Panc1 (cell line): ENCODE measurements at places on chromosomes 12 and 14.

- DNase-seq, result no peak
- no peaks in the 10 kb centered on the region for H3K36me3 ChIP-seq
- H3K27ac ChIP-seq, result no peak overlapping the region
- H3K27me3 ChIP-seq, result no peaks in the 10 kb centered on the region
- H3K4me1 ChIP-seq, result no peaks in the 10 kb centered on the region
Observed at GRCh38 chr14:53850714-53851296, 105.8 kb downstream of the BMP4 start.

DNA sequence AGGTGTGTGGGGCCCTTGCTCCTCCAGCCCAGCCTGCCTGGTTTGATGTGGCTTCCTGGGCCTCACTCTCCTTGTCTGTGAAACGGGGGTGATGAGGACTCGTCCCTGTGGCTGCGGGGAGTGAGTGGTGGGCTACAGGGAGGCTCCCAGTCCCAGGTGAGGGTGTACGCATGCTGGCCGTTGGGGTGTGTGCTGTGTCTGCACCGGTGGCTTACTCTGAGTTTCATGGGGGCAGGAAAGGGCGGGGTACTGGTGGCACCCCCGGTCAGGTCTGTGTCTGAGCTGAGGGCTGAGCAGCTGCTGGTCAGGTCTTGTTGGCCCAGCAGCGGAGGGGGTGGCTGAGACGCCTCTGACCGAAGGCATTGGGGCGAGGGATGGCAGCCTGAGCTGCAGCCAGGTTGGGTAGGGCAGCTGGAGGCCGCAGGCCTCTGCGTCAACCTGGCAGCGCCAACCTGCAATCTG, 11.2 kb downstream of the ULK1 start:
- H3K27me3 ChIP-seq, result no peaks in the 10 kb centered on the region
- no peaks in the 10 kb centered on the region for H3K36me3 ChIP-seq
- no peak for DNase-seq
- H3K27ac ChIP-seq, result no peak overlapping the region
- no peak overlapping the region for H3K4me3 ChIP-seq

GRCh38 chr12:32896432-32897280, at the start of gene PKP2:
TSS of gene PKP2 (minus strand) at chr12:32896777. CDS start at chr12:32896731, 46 bp downstream.
- H3K36me3 ChIP-seq, result no peaks in the 10 kb centered on the region
- DNase-seq, result no peak
- H3K4me3 ChIP-seq, result peak within 1 kb of the TSS; percentile 38
- peaks cover 45% of the 10 kb centered on the region for H3K27me3 ChIP-seq
- H3K4me1 ChIP-seq, result 0 out of 2 replicates have a peak, but pooled peaks cover 7% of the 10 kb centered on the region

- no peaks in the 10 kb centered on the region for H3K4me1 ChIP-seq
- no peak overlapping the region for H3K27ac ChIP-seq
- H3K36me3 ChIP-seq, result no peaks in the 10 kb centered on the region
Observed at GRCh38 chr14:71355324-71356201, 448.3 kb downstream of the PCNX1 start.

DNA sequence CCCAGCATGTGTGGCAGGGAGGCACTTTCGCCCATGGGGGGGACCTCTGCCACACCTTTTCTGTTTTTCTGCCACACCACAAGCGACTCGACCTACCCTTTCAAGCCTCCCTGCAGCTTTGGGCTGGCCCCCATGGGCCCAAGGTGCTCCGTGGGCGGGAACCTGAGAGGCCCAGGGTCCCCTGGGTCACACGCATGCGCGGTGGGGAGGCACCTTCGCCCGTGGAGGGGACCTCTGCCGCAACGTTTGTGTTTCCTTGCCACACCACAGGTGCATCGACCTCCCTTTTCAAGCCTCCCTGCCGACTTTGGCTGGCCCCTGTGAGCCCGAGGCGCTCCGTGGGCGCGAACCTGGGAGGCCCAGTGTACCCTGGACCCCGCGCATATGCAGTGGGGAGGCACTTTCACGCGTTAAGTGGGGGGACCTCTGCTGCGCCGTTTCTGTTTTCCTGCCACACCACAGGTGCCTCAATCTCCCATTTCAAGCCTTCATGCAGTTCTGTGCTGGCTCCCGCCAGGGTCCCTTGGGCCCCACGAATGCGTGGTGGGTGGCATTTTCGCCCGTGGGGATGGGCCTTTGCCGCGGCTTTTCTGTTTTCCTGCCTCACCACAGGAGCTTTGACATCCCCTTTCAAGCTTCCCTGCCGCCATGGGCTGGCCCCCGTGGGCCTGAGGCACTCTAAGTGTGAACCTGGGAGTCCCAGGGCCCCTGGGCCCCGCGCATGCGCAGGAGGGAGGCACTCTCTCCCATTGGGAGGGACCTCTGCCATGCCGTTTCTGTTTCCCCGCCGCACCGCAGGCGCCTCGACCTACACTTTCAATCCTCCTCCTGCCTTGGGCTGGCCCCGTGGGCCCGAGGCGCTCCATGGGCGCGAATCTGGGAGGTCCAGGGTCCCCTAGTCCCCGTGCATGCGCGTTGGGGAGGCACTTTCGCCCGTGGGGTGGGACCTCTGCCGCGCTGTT, 332.2 kb downstream of the ALG10 start:
- no peaks in the 10 kb centered on the region for H3K36me3 ChIP-seq
- DNase-seq, result no peak

- no peak overlapping the region for H3K27ac ChIP-seq
- 0 out of 2 replicates have a peak, but pooled peaks cover 2% of the 10 kb centered on the region for H3K27me3 ChIP-seq
- DNase-seq, result no peak
- no peaks in the 10 kb centered on the region for H3K36me3 ChIP-seq
Observed at GRCh38 chr12:94792693-94793092, 142.3 kb upstream of the TMCC3 start.
